ENCODE measurements at places on chromosomes 5 and 9. TPM values are rescaled to one million over a fixed set of nuclear protein-coding genes. Genes with fewer than 3 reads are reported as not detected.

DNA sequence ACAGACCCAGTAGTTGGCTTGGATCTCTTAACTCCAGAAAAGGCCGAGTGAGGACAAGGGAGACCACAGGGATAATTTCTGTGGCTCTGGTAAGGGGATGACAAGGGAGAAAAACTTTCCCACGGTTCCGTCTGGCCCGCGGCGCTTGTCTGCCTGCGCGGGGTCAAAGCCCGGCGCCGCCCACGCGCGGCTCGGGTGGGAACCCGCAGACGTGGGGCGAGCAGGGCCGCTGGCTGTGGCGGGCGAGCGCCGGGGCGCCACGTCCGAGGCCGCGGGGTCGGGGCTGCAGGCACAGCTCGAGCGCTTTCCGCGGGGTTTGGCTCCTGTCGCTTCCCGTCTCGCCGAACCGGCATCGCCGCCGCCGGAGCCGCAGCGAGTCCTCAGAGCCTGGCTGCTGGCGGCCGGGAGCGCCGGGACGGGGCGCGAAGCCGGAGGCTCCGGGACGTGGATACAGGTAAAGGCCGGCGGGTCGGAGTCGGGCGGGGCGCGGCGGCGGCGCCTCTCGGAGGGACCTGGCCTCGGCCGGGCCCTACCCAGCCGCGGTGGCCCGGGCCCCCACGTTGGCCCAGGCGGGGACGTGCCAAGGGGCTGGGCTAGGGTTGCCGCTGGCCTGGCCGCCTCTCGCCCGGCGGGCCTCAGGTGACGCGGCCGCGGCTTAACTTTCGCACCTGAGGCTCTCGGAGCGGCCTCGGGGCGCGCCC is at the start of gene RNF180:
Gene RNF180 (plus strand): TSS at position 344 of the 701 bp plus-strand sequence. CDS start 34,965 bp downstream, outside the sequence.
- no peaks in the 10 kb centered on the region for H3K36me3 ChIP-seq
- DNase-seq: no peak
- H3K4me1 ChIP-seq: no peaks in the 10 kb centered on the region
- H3K27ac ChIP-seq: no peak within 1 kb of the TSS
- H3K27me3 ChIP-seq: no peaks in the 10 kb centered on the region
- H3K4me3 ChIP-seq: peak within 1 kb of the TSS; percentile 80

DNA sequence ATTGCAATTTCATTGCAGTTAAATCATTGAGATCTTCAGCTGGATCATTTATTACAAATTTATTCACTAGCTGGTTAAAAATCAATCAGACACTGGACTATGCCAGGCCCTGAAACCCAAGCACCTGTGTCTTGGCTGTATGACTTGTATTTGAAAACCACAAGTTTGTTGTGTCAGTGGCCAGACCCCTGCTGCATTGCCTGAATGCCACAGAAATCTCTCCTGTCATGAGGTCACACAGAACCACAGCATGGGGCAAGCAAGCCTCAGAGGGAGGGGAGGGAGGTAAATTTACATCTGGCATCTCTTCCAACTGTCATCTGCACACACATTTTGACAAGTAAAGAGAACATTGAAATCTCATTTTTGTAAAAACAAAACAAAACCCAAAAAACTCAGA is 90.0 kb downstream of the ARRDC3 start:
- H3K27me3 ChIP-seq: no peaks in the 10 kb centered on the region
- DNase-seq: no peak
- H3K27ac ChIP-seq: no peak overlapping the region
- no peaks in the 10 kb centered on the region for H3K4me1 ChIP-seq

Gene SLC2A8
- 24.6 TPM for total RNA-seq

GRCh38 chr5:11305245-11305644 is 544.2 kb upstream of the DAP start:
- no peaks in the 10 kb centered on the region for H3K27me3 ChIP-seq
- H3K4me3 ChIP-seq: no peak overlapping the region
- DNase-seq: no peak
- H3K4me1 ChIP-seq: 0 out of 2 replicates have a peak, but pooled peaks cover 2% of the 10 kb centered on the region
- no peak overlapping the region for H3K27ac ChIP-seq

Measured in H1 (cell line).